Stimulated activated naive B cell treated with anti-CD40 and anti-IgM and Interleukin-4, amounts not matched to agents 10 μg/mL and 1 μg/mL and 100 μg/mL, for 72 hours (primary cell): ENCODE measurements at places on chromosomes 6 and 20.

GRCh38 chr6:134564705-134565104 lies 246.8 kb upstream of the SGK1 start:
- DNase-seq: no peak
- H3K27me3 ChIP-seq: no peaks in the 10 kb centered on the region
- H3K27ac ChIP-seq: no peak overlapping the region
- H3K4me1 ChIP-seq: peaks cover 2% of the 10 kb centered on the region
- no peaks in the 10 kb centered on the region for H3K36me3 ChIP-seq
- no peak overlapping the region for H3K4me3 ChIP-seq

DNA sequence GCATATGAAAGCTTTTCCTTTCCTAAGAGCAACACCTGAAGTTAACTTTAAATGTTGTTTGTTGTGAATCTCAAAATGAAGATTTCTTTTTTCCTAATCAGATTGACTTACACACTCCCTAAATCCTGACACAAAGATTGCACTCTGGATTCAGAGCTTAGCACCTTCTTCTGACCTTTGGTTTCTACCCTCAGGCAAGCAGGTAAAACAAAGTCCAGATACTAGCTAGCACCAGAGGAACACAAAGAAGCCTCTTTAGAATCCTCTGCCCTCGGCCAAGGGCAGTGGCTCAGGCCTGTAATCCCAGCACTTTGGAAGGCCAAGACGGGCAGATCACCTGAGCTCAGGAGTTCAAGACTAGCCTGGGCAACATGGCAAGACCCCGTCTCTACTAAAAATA lies 14.5 kb downstream of the SERAC1 start:
- H3K4me3 ChIP-seq: no peak overlapping the region
- DNase-seq: no peak
- H3K4me1 ChIP-seq: no peaks in the 10 kb centered on the region
- no peaks in the 10 kb centered on the region for H3K27me3 ChIP-seq

GRCh38 chr6:161414180-161414579 lies 140.3 kb upstream of the AGPAT4 start:
- no peak overlapping the region for H3K4me3 ChIP-seq
- DNase-seq: no peak
- H3K27ac ChIP-seq: no peak overlapping the region
- peaks cover 16% of the 10 kb centered on the region for H3K27me3 ChIP-seq
- H3K4me1 ChIP-seq: no peaks in the 10 kb centered on the region
- no peaks in the 10 kb centered on the region for H3K36me3 ChIP-seq

DNA sequence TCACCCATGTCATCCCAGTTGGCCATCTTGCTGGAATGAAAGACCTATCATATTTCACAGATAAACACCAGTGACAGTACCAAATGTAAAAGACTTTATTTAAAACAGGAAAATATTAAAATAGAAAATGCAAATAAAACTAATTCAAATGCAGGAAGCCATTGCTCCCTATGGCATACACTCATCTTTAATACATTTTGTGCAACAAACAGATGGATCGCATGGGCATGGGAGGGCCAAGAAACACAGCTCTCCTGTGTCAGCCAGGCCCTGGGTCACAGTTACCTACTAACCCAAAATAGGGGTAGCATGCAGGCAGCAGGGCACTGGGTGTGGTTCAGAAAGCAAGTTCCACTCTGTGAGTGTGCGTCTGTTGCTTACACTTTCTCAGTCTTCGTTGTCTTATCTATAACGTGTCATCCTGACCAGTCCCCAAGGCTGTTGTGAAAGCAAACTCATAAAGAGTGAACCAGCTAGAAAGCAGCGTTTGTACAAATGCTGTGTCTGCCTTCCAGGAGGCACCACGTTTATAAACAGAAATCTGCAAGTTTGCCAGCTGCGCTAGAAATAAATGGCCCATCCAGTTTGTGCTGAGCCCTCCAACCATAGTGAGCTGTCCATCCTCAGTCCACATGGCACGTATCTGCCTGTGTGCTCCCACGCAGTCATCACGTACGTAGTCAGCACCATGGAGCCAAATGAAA lies 180.5 kb downstream of the SYNDIG1 start:
- no peak overlapping the region for H3K4me3 ChIP-seq
- DNase-seq: no peak
- peaks cover 23% of the 10 kb centered on the region for H3K4me1 ChIP-seq
- H3K27ac ChIP-seq: no peak overlapping the region

- H3K27me3 ChIP-seq: peaks cover 21% of the 10 kb centered on the region
- no peak for DNase-seq
- no peaks in the 10 kb centered on the region for H3K36me3 ChIP-seq
- H3K27ac ChIP-seq: no peak overlapping the region
- no peak overlapping the region for H3K4me3 ChIP-seq
These were observed 228.5 kb downstream of the ZMYND8 start for GRCh38 chr20:47127999-47128398.

- no peak overlapping the region for H3K4me3 ChIP-seq
- peak; percentile 5 for DNase-seq
- H3K4me1 ChIP-seq: peaks cover 14% of the 10 kb centered on the region
- H3K27ac ChIP-seq: peak overlapping the region; percentile 47
These were observed 8.2 kb downstream of the SPINT3 start for GRCh38 chr20:45507011-45507820.

- peak overlapping the region; percentile 66 for H3K4me3 ChIP-seq
- H3K36me3 ChIP-seq: peaks cover 20% of the 10 kb centered on the region
- no peaks in the 10 kb centered on the region for H3K27me3 ChIP-seq
These were observed 9.4 kb downstream of the DIDO1 start for GRCh38 chr20:62916703-62917476.

- no peaks in the 10 kb centered on the region for H3K27me3 ChIP-seq
- no peak for DNase-seq
- no peak overlapping the region for H3K4me3 ChIP-seq
- peak overlapping the region; percentile 33 for H3K27ac ChIP-seq
- no peaks in the 10 kb centered on the region for H3K36me3 ChIP-seq
These were observed 123.5 kb downstream of the MAP3K7 start for GRCh38 chr6:90463359-90463758.

- H3K4me3 ChIP-seq: peak overlapping the region; percentile 62
- peak overlapping the region; percentile 90 for H3K27ac ChIP-seq
- peak; percentile 78 for DNase-seq
- no peaks in the 10 kb centered on the region for H3K36me3 ChIP-seq
- no peaks in the 10 kb centered on the region for H3K27me3 ChIP-seq
These were observed 253.0 kb downstream of the QKI start for GRCh38 chr6:163667372-163668060.

DNA sequence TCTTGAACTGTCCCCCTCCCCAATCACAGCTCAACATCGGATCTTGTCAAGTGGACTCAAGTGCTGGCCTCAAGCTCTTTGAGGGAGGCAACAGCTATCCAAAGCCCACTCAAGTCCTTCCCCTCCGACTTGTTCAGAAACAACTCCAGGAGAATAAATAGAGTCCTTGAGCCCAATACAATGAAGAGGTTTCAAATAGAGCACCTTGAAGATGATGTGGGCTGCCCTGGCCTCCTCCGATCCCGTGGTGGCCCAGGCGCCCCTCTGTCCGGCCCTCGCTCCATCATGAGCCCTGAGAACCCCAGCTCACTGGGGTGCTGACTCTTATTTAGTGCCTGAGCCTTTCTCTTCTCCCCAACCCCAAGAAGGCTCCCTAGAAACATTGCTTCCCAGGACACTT lies 164.3 kb upstream of the PMEPA1 start:
- no peak for DNase-seq
- peaks cover 29% of the 10 kb centered on the region for H3K27me3 ChIP-seq
- H3K4me1 ChIP-seq: no peaks in the 10 kb centered on the region
- H3K27ac ChIP-seq: no peak overlapping the region

GRCh38 chr6:6701864-6702263 lies 113.3 kb downstream of the LY86 start:
- peaks cover 6% of the 10 kb centered on the region for H3K4me1 ChIP-seq
- no peak overlapping the region for H3K4me3 ChIP-seq
- H3K27ac ChIP-seq: no peak overlapping the region
- H3K36me3 ChIP-seq: no peaks in the 10 kb centered on the region

GRCh38 chr6:44133981-44134711 lies 6.8 kb downstream of the TMEM63B start:
- no peak overlapping the region for H3K4me3 ChIP-seq
- H3K36me3 ChIP-seq: peaks cover 29% of the 10 kb centered on the region
- H3K4me1 ChIP-seq: peaks cover 25% of the 10 kb centered on the region
- H3K27me3 ChIP-seq: no peaks in the 10 kb centered on the region
- no peak overlapping the region for H3K27ac ChIP-seq

DNA sequence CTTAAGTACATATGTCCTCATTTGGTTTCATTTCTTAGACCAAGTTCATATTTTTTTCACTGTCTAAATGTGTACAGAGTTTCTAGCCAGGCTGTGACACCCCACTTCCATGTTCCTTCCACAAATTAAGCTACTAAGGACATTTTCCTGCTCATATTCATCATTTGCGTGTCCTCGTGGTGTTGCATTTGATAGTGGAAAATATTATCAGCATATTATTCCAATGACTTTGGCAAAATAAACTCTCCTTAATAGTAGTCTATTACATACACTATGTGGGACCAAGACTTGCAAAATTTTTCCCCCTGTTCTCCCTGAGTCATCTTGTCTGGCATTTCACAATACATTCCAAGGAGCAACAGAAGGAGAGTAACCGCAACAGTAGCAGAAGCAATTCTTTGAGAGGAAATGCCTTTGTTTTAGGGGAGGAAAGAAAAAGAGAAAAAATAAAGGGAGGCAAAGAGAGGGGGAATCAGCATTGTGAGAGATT lies 599.2 kb downstream of the COL12A1 start:
- H3K27me3 ChIP-seq: no peaks in the 10 kb centered on the region
- DNase-seq: no peak
- H3K36me3 ChIP-seq: no peaks in the 10 kb centered on the region

GRCh38 chr6:38427492-38428210 lies 212.1 kb downstream of the BTBD9 start:
- H3K4me3 ChIP-seq: peak overlapping the region; percentile 32
- H3K27ac ChIP-seq: peak overlapping the region; percentile 81
- H3K36me3 ChIP-seq: peaks cover 3% of the 10 kb centered on the region
- DNase-seq: peak; percentile 20
- H3K27me3 ChIP-seq: no peaks in the 10 kb centered on the region

DNA sequence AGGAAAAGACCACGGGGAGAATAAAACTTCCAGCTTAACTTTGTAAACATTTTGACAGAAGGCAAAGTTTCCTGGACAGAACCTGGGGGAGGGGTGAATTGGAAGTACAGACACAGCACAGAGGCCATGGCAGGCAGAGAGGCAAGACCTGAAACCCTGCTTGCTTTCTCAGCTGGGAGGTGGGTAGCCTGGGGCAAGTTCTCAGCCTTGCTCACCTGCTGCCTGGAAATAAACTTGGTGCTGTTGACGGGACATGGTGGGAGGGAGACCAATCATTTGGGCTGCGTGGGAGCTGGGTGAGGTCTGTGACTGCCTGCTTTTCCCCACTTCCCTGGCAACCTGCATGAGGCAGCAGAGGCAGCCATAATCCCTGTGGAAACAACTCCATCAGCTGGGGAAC lies 221.3 kb downstream of the MOXD1 start:
- H3K27me3 ChIP-seq: peaks cover 7% of the 10 kb centered on the region
- no peak overlapping the region for H3K27ac ChIP-seq
- no peaks in the 10 kb centered on the region for H3K4me1 ChIP-seq
- DNase-seq: no peak
- no peak overlapping the region for H3K4me3 ChIP-seq
- H3K36me3 ChIP-seq: peaks cover 26% of the 10 kb centered on the region

- peak overlapping the region; percentile 68 for H3K27ac ChIP-seq
- peak overlapping the region; percentile 74 for H3K4me3 ChIP-seq
- H3K36me3 ChIP-seq: no peaks in the 10 kb centered on the region
These were observed 28.1 kb upstream of the PNPLA1 start for GRCh38 chr6:36241728-36242127.

GRCh38 chr6:167995302-167995701 lies 2.2 kb upstream of the KIF25 start:
- no peak overlapping the region for H3K4me3 ChIP-seq
- DNase-seq: no peak
- H3K27ac ChIP-seq: no peak overlapping the region
- no peaks in the 10 kb centered on the region for H3K36me3 ChIP-seq

- no peaks in the 10 kb centered on the region for H3K27me3 ChIP-seq
- H3K27ac ChIP-seq: no peak overlapping the region
These were observed 15.0 kb downstream of the TRAPPC3L start for GRCh38 chr6:116530436-116530835.

DNA sequence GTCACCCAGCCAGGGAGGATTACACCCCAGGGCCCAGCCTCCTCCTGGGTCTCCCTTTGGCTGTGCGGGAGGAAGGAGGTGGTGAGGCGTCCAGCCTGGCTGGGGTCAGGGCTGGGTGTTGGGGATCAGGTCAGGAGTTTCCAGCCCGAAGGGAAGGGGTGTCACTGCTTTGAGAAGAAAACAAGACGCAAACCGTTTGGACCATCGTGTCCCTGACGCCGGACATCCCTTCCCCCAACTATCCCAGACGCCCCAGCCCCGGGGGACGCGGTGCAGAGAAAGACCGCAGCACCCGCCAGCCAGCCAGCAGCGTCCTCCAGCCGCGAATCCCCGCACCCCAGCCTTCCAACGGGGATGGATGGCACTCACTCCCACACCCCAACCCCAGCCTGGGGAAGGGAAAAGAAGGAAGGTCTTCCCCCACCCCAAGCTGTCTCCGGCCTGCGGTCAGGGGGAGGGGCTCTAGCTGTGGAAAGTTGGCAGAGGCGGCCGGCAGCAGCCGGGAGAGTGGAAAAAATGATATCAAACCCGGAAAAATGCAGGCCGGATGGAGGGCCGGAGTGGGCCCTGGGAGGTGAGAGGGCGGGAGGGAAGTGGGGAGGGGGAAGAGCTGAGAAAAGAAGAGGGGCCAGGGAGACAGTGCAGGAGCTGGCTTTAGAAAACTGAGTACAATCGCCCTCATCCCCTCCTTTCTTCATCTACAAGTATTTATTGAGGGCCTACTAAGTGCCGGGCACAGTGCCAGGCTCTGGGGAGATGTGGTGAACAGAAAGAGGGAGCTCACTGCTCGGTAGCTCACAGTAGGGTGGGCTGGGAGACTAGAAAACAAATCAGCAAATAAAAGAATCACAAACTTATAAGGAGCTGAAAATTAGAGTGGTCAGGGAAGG lies 10.6 kb downstream of the REM1 start:
- peaks cover 6% of the 10 kb centered on the region for H3K36me3 ChIP-seq
- no peak overlapping the region for H3K4me3 ChIP-seq
- H3K27me3 ChIP-seq: peaks cover 61% of the 10 kb centered on the region

DNA sequence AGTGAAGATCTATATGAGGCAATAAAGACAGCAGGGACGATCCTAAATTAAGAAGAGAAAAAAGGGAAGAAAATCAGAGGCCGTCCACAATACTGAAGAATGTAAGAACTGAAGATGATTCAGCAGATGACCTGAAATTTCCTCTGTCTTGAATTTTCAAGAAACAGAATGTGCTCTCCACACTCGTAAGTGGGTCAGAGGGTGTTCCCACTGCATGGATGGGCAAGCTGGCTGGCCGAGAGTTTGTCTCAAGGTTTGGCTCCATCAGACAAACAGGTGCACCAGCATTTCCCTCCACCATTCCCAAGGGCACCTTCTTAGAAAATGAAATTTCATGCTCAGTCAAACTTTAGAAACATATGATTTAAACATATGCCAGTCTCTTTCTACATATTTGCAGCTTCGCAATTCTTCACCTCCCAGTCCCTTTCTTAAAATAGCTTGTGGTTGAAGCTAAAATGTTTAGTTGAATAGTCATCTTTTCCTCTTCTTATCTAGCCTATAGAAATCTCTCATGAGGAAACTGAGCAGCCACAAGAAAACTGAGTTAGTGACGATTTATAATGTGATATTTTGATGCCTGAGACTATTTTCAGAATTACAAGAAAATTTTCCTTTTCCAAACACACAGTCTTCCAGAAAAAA lies 576.4 kb downstream of the PRKN start:
- no peak for DNase-seq
- H3K4me1 ChIP-seq: peaks cover 4% of the 10 kb centered on the region
- H3K36me3 ChIP-seq: no peaks in the 10 kb centered on the region

GRCh38 chr20:37317994-37318640 lies 27.8 kb upstream of the SRC start:
- no peak overlapping the region for H3K4me3 ChIP-seq
- peaks cover 59% of the 10 kb centered on the region for H3K36me3 ChIP-seq
- H3K27me3 ChIP-seq: no peaks in the 10 kb centered on the region
- no peak for DNase-seq
- H3K4me1 ChIP-seq: peaks cover 54% of the 10 kb centered on the region
